ENCODE measurements at places on chromosomes 4 and X.

DNA sequence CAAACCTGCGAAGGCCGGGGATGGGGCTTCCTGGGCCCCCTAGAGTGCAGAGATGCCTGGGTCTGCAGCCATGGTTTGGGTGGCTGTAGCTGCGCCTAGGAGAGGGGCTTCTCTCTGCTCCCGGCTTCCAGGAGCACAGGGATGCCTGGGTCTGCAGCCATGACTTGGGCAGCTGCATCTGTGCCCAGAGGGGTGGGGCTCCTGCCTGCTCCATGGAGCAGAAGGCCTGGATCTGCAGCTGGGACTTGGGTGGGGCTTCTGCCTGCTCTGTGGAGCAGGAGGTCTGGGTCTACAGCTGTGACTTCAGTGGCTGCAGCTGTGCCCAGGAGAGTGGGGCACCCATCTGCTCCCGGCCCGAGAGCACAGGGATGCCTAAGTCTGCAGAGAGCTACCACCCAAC, 20.8 kb downstream of the SPON2 start:
- DNase-seq = no peak

- no peak for DNase-seq
These were observed 140.0 kb upstream of the BCOR start for GRCh38 chrX:40237731-40238178.

DNA sequence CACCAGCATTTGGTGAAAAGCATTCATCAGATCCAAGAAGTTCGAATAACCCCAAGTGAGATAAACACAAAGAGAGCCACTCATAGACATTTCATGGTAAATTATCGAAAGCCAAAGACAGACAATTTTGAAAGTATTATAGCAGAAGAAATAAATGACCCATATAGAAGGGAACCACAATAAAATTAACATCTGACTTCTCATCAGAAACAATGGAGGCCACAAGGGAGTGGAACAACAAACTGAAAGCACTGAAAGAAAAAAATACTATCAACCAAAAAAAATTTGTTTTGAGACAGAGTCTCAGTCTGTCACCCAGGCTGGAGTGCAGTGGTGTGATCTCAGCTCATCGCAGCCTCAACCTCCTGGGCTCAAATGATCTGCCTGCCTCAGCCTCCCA, 12.3 kb downstream of the DUSP9 start:
- no peak for DNase-seq

DNA sequence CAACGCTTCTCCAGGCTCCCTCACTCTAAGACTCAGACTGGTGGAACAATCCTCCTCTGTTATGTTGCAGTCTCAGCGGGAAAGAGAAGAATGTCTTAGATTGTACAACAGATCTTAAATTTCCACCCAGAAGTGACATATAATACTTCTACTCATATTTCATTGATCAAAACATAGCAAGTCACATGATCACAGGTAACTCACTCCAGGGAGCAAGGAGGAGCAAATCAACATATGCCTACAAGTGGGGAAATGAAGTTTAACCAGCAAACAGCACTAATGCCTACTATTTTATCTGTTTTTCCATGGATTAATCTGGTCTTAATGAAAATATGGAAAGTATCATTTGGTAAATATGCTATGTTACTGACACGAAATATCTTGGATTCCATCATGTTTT, 819.8 kb downstream of the CCSER1 start:
- no peak for DNase-seq

DNA sequence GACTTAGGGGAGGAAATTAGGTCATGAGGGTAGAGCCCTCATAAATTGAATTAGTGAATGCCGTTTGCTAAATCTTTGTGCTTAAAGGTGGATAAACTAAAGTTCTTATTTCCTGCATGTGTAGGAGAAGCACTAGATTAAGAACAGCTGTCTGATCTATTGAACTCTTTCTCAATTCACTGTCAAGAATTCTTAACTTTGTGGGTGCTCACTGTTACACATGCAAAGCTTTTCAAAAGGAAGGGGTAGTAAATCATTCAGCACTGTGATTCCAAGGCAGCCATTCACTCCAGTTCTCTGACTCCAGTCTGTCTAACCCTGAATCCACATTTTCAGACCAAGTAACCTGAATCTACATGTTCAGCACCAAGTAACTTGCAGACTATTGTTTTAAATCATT, 1520.1 kb downstream of the PCDH18 start:
- no peak for DNase-seq

DNA sequence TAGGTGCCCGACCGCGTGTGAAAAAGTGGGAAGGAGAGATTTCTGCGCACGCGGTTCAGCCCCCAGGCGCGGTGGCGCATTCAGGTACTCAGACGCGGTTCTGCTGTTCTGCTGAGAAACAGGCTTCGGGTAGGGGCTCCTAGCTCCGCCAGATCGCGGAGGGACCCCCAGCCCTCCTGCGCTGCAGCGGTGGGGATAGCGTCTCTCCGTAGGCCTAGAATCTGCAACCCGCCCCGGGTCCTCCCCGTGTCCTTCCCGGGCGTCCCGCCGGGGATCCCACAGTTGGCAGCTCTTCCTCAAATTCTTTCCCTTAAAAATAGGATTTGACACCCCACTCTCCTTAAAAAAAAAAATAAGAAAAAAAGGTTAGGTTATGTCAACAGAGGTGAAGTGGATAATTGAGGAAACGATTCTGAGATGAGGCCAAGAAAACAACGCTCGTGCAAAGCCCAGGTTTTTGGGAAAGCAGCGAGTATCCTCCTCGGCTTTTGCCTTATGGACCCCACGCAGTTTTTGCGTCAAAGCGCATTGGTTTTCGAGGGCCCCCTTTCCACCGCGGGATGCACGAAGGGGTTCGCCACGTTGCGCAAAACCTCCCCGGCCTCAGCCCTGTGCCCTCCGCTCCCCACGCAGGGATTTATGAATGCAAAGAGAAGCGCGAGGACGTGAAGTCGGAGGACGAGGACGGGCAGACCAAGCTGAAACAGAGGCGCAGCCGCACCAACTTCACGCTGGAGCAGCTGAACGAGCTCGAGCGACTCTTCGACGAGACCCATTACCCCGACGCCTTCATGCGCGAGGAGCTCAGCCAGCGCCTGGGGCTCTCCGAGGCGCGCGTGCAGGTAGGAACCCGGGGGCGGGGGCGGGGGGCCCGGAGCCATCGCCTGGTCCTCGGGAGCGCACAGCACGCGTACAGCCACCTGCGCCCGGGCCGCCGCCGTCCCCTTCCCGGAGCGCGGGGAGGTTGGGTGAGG, 3.7 kb downstream of the SHOX start:
- no peak for DNase-seq

DNA sequence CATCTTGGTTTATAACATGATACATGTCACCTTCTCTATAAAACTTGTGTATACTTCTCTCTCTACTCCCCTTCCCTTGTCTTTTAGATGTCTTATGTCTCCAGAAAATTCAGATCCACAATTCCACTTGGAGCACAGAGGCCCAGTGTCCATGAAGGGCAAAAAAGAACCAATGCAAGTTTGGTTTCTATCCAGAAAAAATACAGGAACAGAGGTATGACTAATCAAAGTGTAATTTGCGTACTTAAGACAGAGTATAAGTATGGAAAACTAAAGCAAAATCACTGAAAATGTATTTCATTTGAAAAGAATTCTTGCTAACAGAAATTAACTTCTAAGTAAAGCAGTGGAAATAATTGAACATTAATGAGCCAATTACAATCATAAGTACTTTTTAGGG, 46.2 kb downstream of the GUCY1B1 start:
- DNase-seq = no peak

- DNase-seq = no peak
These were observed 597.2 kb downstream of the GALNTL6 start for GRCh38 chr4:172410363-172410762.

DNA sequence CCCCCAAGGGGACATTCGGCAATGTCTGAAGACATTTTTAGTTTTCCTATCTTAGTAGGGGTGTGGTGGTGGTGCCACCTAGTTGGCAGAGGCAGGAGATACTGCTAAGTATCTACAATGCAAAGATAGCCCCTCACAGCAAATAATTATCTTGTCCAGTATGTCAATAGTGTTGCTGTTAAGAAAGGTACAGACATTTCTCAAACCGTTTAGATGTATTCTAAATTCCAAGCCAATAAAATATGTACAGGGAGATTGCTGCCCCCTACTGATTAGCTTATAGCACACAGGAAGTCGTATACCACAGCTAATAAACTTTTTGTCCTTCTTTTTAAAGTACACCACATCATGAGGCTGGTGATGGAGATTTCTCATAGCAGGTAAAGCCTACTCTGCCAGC, 260.5 kb downstream of the TMA16 start:
- DNase-seq = no peak

DNA sequence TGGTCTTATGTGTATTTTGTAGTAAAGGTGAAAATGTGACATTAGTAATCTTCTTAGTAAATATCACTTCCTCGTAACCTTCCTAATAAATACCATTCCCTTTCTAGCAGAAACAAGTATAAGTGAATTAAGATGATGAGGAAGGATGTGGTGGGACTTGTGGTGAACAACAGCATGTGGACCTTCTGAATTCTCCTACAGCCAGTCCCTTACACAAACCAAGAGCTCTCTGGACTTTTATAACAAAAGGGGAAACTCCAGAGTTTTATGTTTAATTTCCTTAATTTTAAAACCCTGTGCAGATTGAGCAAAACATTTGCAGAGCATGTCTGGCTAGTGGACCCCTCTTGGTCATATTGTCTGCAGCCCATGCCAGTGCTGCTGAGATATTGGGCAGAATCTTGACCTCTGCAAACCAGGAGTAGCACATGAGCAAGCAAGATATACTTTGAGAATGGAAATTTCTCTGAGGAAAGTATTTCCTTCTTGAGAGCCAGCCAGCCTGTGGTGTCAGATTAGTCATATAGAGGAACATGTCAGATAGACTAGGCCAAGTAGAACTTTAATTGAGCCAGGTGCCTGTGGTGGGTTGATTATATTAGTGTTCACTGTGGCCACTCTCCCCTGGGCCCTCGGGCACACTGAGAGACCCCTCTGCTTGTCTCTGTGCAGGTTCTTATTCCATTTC, 328.2 kb downstream of the DKK2 start:
- DNase-seq = no peak

DNA sequence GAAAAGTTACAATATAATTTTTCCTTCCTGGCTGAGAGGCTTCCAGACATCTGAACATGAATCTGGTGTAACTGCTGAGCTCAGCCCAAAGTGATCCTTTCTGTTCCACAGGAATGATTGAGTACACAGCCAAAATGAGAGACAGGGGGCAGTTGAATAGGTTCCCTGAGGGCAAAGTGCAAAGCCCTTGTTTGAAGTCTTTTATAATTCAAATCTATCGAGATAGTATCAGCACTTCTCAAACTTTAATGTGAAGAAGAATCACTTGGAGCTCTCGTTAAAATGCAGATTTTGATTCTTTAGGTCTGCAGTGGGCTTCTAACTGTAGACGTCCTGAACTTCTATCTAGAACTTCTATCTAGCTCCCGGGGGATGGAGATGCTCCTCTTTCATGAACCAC, 54.4 kb upstream of the BMP2K start:
- DNase-seq = no peak
